ENCODE measurements at places on chromosomes 7 and 10. TPM values are rescaled to one million over a fixed set of nuclear protein-coding genes. Genes with fewer than 3 reads are reported as not detected.

The PPP1R17 gene
- total RNA-seq = not detected

The SDK1 gene
- 0.47 TPM for total RNA-seq

The ENKUR gene
- total RNA-seq = 2.3 TPM

The FOXP2 gene
- not detected for total RNA-seq

The ZNF365 gene
- 13.8 TPM for total RNA-seq

All from CD4-positive, CD25-positive, alpha-beta regulatory T cell (primary cell).